Fibroblast of lung (primary cell): ENCODE measurements at places on chromosomes 5 and 9. TPM values are rescaled to one million over a fixed set of nuclear protein-coding genes. Genes with fewer than 3 reads are reported as not detected.

PURA gene
- total RNA-seq, result 19.0 and 20.0 TPM in 2 replicates

- H3K36me3 ChIP-seq, result no peaks in the 10 kb centered on the region
- no peak overlapping the region for H3K4me3 ChIP-seq
- no peaks in the 10 kb centered on the region for H3K27me3 ChIP-seq
- peak; percentile 77 for DNase-seq
- H3K27ac ChIP-seq, result no peak overlapping the region
- no peaks in the 10 kb centered on the region for H3K4me1 ChIP-seq
Measured at GRCh38 chr5:100691548-100691947, 156.4 kb downstream of the FAM174A start.

GRCh38 chr5:7664208-7664607 is 186.7 kb downstream of the CFAP90 start:
- no peaks in the 10 kb centered on the region for H3K36me3 ChIP-seq
- H3K4me1 ChIP-seq, result no peaks in the 10 kb centered on the region
- no peak overlapping the region for H3K4me3 ChIP-seq
- no peak for DNase-seq

FOXD4L3 gene
- under 0.01 TPM in 1 of 2 replicates, not detected in the other for total RNA-seq

PITX1 gene
- 1.8 and 3.1 TPM in 2 replicates for total RNA-seq

UBE2QL1 gene
- total RNA-seq, result under 0.01 TPM in 1 of 2 replicates, not detected in the other

ZNF354B gene
- total RNA-seq, result 8.2 and 9.4 TPM in 2 replicates

GRCh38 chr5:149684371-149684770 is 45.7 kb upstream of the PPARGC1B start:
- H3K4me3 ChIP-seq, result no peak overlapping the region
- no peaks in the 10 kb centered on the region for H3K4me1 ChIP-seq
- DNase-seq, result no peak
- no peaks in the 10 kb centered on the region for H3K36me3 ChIP-seq
- H3K27ac ChIP-seq, result no peak overlapping the region
- H3K27me3 ChIP-seq, result peaks cover 32% of the 10 kb centered on the region

PIP5K1B gene
- under 0.01 TPM in 2 replicates for total RNA-seq

DNA sequence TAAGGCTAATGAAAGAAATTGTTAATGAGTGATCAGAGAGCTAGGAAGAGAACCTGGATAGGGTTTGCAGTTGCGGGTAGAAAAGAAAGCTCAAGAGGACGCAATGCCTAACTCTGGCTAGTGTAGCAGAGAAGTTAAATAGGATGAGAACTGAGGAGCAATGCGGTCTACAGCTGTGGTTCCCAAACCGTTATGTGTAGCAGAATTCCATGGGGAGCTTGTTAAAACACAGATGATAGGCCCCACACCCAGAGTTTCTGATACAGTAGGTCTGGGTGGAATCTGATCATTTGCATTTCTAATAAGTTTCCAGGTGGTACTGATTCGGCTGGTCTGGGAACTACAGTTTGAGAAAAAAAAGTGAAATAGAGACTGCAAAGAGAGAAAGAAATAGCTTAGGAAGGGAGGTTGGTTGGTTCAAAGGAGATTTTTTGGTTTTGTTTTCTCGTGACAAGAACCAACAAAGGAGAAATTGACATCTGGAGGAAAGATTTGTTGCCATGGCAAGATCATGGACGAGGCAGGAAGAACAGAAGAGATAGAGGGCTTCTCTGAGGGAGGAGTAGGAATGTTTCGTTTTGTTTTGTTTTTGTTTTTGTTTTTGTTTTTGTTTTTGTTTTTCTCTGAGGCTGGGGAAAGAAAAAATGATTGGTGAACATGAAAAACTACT is 276.1 kb downstream of the ARRDC3 start:
- DNase-seq, result no peak
- H3K4me3 ChIP-seq, result no peak overlapping the region
- no peak overlapping the region for H3K27ac ChIP-seq
- no peaks in the 10 kb centered on the region for H3K27me3 ChIP-seq
- H3K36me3 ChIP-seq, result no peaks in the 10 kb centered on the region

ABO gene
- total RNA-seq, result not detected in 2 replicates

DNAI1 gene
- not detected in 2 replicates for total RNA-seq

IFNA21 gene
- total RNA-seq, result not detected in 2 replicates

DNA sequence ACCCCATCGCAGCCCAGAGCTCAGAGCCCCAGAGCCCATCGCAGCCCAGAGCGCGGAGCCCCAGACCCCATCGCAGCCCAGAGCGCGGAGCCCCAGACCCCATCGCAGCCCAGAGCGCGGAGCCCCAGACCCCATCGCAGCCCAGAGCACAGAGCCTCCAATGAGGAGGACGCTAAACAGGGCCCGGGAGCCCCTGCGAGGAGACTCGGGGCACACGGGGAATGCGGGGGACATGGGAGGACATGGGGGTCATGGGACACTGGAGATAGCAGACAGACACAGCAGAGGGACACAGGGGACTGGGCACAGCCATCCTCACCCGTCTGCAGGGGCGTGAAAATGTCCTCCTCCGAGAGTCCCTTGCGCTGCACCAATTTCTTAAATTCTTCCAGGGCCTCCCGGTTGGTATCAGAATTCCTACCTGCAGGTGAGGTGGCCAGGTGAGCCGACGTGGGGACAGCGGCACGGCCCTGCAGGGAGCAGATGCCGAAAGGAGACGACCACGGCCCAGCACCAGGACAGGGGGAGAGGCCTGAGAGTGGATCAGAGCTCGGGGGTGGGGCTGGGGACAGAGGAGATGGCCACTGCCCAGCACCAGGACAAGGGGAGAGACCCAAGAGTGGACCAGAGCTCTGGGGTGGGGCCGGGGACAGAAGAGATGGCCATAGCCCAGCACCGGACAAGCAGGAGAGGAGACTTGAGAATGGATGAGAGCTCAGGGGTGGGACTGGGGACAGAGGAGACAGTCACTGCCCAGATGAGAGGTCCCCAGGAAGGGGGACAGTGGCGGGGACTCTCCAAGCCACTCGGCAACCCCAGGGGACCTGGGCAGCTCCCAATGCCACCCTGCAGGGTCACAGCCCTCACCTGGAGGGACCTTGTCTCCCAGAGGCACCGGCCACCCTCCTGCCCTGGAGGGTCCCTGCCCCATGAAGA is 2.8 kb downstream of the OBP2B start:
- no peaks in the 10 kb centered on the region for H3K36me3 ChIP-seq
- no peak overlapping the region for H3K27ac ChIP-seq
- no peak overlapping the region for H3K4me3 ChIP-seq
- H3K27me3 ChIP-seq, result peaks cover 2% of the 10 kb centered on the region
- DNase-seq, result no peak
- no peaks in the 10 kb centered on the region for H3K4me1 ChIP-seq

REEP5 gene
- 54.7 and 56.8 TPM in 2 replicates for total RNA-seq

DNA sequence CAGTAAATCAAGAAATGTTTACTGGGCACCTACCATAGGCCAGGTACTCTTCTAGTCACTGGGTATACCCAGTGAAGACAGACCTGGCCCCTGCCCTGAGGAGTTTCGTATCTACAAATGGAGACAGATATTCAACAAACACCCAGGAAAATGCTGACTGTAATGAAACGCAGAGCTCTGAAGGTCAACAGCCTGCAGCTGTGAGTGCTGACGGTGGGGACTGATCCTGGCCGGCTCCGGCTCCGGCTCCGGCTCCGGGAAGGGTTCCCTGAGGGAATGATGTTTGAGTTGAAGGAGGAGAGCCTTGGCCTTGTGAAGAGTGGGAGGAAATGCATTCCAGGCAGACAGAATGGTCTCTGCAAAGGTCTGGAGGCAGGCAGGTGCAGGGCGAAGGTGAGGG is 23.1 kb downstream of the FGFR4 start:
- no peaks in the 10 kb centered on the region for H3K4me1 ChIP-seq
- no peaks in the 10 kb centered on the region for H3K36me3 ChIP-seq
- H3K27ac ChIP-seq, result no peak overlapping the region
- no peak for DNase-seq
- H3K27me3 ChIP-seq, result no peaks in the 10 kb centered on the region
- no peak overlapping the region for H3K4me3 ChIP-seq

- H3K27ac ChIP-seq, result no peak overlapping the region
- no peaks in the 10 kb centered on the region for H3K27me3 ChIP-seq
- DNase-seq, result no peak
- no peak overlapping the region for H3K4me3 ChIP-seq
- H3K36me3 ChIP-seq, result no peaks in the 10 kb centered on the region
Measured at GRCh38 chr9:135608294-135608998, 30.9 kb downstream of the GLT6D1 start.

GRCh38 chr5:143124593-143124992 is 278.9 kb downstream of the NR3C1 start:
- no peaks in the 10 kb centered on the region for H3K27me3 ChIP-seq
- no peak overlapping the region for H3K4me3 ChIP-seq
- no peak for DNase-seq
- H3K4me1 ChIP-seq, result no peaks in the 10 kb centered on the region

GRCh38 chr5:72397836-72398235 is 77.7 kb downstream of the PTCD2 start:
- no peak overlapping the region for H3K4me3 ChIP-seq
- no peaks in the 10 kb centered on the region for H3K27me3 ChIP-seq
- no peaks in the 10 kb centered on the region for H3K4me1 ChIP-seq
- DNase-seq, result no peak
- H3K27ac ChIP-seq, result no peak overlapping the region

DNA sequence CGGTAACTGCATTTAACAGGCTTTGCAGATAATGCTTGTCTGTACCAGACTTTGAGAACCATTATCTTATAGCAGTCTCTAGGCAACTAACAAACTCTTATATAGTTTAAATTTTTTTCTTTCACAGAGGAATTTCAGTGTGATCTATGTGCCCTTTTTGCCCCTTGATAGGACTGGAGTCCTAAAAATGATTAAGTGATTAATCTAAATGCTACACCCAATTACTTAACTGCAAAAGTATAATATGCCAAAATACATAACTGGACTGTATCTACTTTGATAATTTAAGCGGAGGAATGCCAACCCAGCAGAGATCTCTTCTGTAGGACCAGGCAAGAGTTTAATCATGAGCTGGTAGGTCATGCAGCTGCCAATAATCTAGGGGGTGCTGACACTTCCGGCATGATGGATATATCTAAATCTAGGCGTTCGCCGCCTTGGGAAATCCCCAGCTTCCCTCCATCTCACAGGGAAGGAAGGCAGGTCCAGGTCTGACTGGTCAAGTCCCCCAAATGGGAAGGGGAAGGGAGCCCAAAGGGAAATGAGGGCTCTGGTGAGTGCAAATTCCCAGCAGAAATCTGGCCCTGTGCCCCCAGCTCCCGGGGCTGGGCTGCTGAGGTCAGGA is 205.6 kb downstream of the GAPVD1 start:
- no peaks in the 10 kb centered on the region for H3K27me3 ChIP-seq
- H3K36me3 ChIP-seq, result no peaks in the 10 kb centered on the region
- DNase-seq, result no peak
- H3K4me3 ChIP-seq, result no peak overlapping the region

ROPN1L gene
- 0.17 and 0.26 TPM in 2 replicates for total RNA-seq

DNA sequence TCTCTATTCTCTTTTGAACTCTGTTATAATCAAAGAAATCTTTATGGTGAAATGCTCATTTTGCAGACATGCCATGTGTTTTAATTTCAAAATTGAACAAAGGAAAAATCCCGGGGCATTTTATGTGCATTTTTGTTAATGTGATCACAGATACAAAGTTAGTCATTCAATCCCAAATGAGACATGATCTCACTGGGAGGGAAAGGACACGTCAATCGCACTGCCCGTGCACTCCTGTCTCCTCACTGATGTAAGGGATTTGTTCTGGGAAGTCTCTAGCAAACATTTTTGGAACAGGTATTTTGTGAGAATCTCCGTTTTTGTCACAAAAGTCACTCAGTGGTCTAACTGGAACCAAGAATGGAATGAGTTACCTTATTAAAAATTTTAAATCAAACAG is 97.9 kb upstream of the RANBP6 start:
- no peak overlapping the region for H3K4me3 ChIP-seq
- H3K4me1 ChIP-seq, result no peaks in the 10 kb centered on the region
- H3K27me3 ChIP-seq, result no peaks in the 10 kb centered on the region
- H3K36me3 ChIP-seq, result no peaks in the 10 kb centered on the region
- H3K27ac ChIP-seq, result no peak overlapping the region
- DNase-seq, result no peak

- no peaks in the 10 kb centered on the region for H3K36me3 ChIP-seq
- H3K27ac ChIP-seq, result no peak overlapping the region
Measured at GRCh38 chr5:151897020-151897552, 27.6 kb downstream of the GLRA1 start.

ENTPD2 gene
- total RNA-seq, result under 0.01 TPM in 2 replicates

DNA sequence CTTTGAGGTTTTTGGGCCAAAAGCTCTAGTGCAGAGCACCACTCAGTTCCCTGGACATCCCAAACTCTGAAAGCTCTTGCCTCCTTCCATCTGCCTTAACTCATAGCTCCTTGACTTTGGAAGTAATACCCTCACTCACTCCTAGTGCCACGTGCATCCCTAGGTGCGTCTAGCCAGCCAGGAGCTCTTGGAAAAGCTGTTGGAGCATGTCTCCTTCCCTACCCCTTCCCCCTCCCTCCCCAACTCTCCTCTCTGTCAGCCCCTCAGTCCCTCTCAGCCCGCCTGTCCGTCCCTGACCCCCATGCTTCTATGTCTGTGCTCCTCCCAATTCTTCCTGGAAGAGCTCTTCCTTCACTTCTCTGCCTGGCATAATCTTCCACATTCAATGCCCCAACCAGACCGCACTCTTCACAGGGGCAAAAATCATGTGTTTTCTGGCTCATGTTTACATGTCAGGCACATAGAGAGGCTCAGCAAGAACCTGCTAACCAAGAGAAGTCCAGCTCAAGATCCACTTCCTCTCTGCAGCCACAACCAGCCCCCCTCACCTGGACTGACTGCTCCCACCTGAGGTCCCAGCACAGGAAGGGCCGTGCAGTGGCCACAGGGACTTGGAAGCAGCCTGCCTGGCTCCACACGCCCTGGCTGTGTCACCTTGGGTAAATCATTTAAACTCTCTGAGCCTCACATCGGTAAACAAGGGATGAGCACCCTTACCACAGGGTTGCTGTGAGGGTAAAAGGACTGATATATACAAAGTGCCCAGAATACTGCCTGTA is 58.4 kb downstream of the WHRN start:
- no peaks in the 10 kb centered on the region for H3K4me1 ChIP-seq
- no peak overlapping the region for H3K4me3 ChIP-seq
- H3K36me3 ChIP-seq, result no peaks in the 10 kb centered on the region
- H3K27me3 ChIP-seq, result no peaks in the 10 kb centered on the region
- H3K27ac ChIP-seq, result no peak overlapping the region

DNA sequence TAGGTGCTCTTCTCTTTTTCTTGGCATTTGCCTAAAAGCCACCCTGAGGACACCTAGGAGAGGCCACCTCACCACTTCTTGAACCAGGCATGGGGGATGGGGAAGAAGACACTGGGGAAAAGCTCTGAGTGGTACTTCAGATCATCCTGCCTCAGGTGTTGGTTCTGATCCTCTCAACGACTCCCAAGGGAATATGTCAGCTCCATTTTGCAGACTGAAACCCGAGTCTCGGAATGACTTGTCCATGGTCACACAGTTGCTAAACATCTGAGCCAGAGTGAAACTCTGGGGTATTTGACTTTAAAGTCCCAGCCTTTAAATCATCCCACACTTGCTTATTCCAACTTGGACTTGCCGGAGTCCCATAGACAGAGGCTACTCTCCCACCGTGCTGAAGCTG is 120.6 kb upstream of the GABRP start:
- no peaks in the 10 kb centered on the region for H3K27me3 ChIP-seq
- no peaks in the 10 kb centered on the region for H3K4me1 ChIP-seq
- DNase-seq, result no peak
- no peaks in the 10 kb centered on the region for H3K36me3 ChIP-seq
- no peak overlapping the region for H3K4me3 ChIP-seq

DPYSL3 gene
- total RNA-seq, result 135 and 206 TPM in 2 replicates
